ENCODE measurements at places on chromosomes 7 and 10.

DNA sequence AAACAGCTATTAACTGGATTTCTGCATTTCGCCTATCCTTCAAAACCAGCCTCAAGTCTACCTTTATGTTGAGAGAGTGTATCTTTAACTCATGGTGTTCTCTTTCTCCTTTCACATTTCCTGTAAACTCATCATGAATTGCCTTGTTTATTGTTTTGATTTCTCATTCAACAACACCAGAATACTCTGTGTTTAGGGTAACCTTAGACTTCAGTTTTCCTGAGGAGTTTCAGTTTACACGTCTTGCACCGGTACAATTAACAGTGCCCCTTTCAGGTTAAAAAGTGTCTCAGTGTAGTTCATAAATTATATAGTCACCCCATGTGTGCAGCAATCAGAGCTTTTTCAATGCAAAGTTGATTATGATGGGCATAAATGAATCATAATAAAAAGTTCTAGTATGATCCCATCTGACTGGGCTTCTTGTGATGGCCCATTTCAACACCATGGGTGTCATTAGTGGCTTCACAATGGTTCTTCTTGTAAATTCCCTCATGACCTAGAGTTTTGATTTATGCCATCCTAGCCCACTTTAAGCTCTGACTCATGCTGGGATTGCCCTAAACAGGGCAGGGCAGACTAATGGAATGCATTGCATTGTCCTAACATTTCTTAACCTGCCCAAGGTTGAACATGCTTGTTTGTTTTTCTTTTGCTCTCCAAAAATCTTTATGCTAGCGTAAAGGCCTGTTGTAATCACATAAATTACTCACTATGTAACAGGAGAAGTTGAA lies 22.0 kb downstream of the ITGB8 start:
- DNase-seq: peak; percentile 88

- DNase-seq: no peak
Measured at GRCh38 chr10:77220150-77220549, 417.5 kb downstream of the KCNMA1 start.

DNA sequence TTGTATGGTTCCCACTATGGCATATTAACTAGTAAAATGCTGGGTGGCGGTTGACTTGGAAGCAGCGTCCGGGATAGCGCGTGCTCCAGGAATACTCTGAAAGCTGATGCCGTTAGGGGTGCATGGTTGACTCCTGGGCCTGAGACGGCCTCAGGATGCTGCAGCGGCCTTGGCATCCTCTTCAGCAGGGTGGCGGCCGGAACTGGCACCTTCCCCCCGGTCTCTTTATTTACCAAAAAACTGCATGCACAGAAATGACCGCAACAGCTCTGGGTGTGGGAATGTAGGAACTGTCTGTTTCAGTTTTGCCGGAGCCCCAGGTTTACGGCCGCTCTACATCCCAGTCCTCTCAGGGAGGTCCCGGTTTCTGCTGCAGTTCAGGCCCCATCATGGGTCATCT lies 28.8 kb downstream of the PFKP start:
- no peak for DNase-seq

GRCh38 chr7:8190119-8190895 lies 71.7 kb downstream of the ICA1 start:
- DNase-seq: peak; percentile 82

GRCh38 chr10:63707254-63707910 lies 186.2 kb downstream of the REEP3 start:
- peak; percentile 69 for DNase-seq

- DNase-seq: no peak
Measured at GRCh38 chr7:152884321-152884720, 124.8 kb downstream of the ACTR3B start.
